Heart left ventricle (tissue), 16 donors: ENCODE measurements at places on chromosomes 2 and 18. TPM values are rescaled to one million over a fixed set of nuclear protein-coding genes. Genes with fewer than 3 reads are reported as not detected.
A peak's percentile ranks its signal among the peaks of the same experiment; 100 is the strongest.

- no peak for DNase-seq
- no peaks in the 10 kb centered on the region for H3K36me3 ChIP-seq
- H3K27me3 ChIP-seq, result no peaks in the 10 kb centered on the region
- peaks cover 44% of the 10 kb centered on the region for H3K4me1 ChIP-seq
- no peak overlapping the region for H3K27ac ChIP-seq
- no peak overlapping the region for H3K4me3 ChIP-seq
These were observed 83.8 kb downstream of the DOCK10 start for GRCh38 chr2:224958462-224958857.

GRCh38 chr2:80592106-80592505, 287.6 kb upstream of the LRRTM1 start:
- H3K27ac ChIP-seq, result no peak overlapping the region
- DNase-seq, result no peak
- H3K27me3 ChIP-seq, result no peaks in the 10 kb centered on the region
- no peaks in the 10 kb centered on the region for H3K4me1 ChIP-seq

DNA sequence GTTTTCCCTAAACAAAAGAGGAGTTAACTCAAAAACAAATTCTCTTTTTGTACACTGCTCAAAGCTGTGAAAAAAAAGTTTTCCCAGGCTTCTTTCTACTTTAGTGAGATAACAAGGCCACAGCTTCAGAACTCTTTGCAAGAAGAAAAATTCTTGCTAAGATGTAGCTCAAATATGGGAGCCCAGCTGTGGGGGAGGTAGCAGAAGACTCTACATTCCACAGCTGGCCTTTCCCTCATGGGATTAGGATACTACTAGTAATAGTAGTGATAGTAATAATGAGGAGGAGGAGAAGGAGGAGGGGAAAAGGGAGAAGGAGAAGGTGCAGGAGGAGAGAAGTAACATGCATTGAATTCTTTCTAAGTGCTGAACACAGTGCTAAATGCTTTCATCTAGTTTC, 19.2 kb upstream of the CERS6 start:
- no peaks in the 10 kb centered on the region for H3K27me3 ChIP-seq
- no peaks in the 10 kb centered on the region for H3K36me3 ChIP-seq
- H3K4me3 ChIP-seq, result no peak overlapping the region
- H3K4me1 ChIP-seq, result peaks cover 22% of the 10 kb centered on the region
- DNase-seq, result peak; percentile 18

DNA sequence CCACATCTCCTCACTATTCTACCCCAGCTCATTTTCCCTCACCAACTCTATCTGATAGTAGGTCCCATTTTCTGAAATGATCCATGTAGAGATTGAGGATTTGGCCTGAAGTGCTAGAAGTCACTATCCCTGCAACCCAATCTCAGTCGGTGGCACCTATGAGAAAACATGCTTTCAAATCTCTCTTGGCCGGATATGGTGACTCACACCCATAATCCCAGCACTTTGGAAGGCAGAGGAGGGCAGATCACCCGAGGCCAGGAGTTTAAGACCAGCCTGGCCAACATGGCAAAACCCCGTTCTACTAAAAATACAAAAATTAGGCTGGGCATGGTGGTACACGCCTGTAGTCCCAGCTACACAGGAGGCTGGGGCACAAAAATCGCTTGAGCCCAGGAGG, 19.1 kb upstream of the MARCHF4 start:
- DNase-seq, result no peak
- peaks cover 12% of the 10 kb centered on the region for H3K4me1 ChIP-seq
- no peak overlapping the region for H3K27ac ChIP-seq
- no peak overlapping the region for H3K4me3 ChIP-seq
- H3K27me3 ChIP-seq, result no peaks in the 10 kb centered on the region

LIMS3 gene
- total RNA-seq, result 2.4 TPM

SIX3 gene
- not detected for total RNA-seq

HOXD8 gene
- 1.1 TPM for total RNA-seq
